ENCODE measurements at places on chromosomes 7 and 10.

- no peak for DNase-seq
Observed at GRCh38 chr10:61153771-61154170, 209.8 kb upstream of the RHOBTB1 start.

DNA sequence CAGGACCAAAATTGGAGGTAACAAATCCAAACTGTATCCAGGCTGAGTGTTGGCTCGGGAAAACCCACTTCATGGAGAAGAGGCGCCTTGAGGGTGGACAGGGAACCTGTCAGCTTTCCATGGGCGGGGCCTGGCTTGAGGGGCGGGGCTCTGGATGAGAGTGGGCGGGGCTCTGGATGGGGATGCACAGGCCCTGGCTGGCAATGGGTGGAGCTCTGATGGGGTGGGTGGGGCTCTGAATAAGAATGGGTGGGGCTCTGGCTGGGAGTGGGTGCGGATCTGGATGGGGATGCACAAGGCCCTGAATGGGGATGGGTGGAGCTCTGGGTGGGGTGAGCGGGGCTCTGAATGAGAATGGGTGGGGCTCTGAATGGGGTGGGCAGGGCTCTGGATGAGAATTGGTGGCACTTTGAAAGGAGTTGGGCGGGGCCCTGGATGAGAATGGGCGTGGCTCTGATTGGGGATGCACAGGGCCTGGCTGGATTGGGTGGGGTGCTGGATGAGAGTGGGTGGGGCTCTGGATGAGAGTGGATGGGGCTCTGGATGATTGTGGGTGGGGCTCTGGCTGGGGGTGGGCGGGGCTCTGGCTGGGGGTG lies 96.6 kb upstream of the NPTX2 start:
- DNase-seq, result no peak

- DNase-seq, result no peak
Observed at GRCh38 chr7:149334219-149334618, 72.2 kb downstream of the ZNF783 start.

DNA sequence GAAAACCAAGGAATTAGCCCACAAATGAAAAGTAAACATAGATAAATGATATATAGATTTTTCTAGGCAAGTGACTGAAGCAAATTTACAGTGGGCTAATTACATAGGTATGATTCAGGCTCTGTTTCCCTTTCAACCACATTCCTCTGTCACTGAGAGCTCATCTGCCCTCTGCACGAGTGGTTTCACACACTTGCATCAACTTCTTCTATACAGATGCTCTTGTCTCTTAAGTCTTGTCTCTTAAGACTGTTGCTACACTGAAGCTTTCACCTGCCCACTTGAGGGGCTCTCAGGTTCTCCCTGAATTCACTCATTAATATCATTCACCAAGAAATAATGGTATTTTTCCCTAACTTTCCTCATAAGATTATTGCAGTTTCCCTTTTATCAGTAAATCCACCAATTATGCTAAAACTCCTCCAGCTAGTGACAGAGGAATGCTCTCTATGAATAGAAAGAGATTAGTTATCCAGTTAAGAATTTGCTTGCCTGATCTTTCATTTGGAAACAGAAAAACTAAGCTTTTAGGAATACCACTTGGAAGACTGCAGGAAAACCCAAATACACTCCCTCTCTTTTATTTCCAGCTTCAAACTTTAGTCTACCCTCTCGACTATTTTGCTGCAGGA lies 95.7 kb downstream of the ELAPOR2 start:
- DNase-seq, result no peak

DNA sequence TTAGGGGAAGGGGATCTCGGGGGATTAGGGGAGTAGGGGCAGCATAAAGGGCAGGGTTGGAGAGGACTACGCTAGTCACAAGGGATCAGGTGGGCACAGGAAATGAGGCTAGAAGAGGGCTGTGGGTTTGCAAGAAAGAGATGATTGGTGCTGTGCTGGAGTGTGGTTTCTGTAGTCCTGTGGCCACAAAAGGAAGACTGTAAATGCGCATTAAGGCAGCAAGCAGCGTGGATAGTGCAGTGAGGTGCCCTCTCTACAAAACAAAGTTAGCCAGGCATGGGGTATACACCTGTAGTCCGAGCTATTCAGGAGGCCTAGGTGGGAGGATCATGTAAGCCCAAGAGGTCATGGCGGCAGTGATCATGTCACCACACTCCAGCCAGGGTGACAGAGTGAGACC lies 212.1 kb downstream of the MLLT10 start:
- no peak for DNase-seq

GRCh38 chr7:107711301-107711700 lies 32.6 kb upstream of the CBLL1 start:
- no peak for DNase-seq

DNA sequence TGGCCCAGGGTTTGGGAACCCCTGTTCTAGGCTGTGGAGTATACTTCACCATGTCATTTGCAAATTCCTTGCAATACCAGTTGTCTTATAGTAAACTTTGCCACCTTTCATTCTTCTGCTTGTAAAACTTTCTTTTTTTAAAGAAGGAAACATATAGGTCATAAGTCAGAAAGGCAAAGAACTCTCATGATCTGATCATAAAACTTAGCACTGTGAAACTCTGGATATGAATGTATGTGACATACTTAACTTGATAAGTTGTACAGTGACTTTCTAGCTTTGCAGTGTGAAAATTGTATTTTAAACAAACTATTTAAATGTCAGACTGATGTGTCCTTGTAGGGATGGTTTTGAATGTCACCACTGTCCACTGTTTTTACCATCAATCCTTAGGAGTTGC lies 31.0 kb upstream of the SAMD9L start:
- no peak for DNase-seq

DNA sequence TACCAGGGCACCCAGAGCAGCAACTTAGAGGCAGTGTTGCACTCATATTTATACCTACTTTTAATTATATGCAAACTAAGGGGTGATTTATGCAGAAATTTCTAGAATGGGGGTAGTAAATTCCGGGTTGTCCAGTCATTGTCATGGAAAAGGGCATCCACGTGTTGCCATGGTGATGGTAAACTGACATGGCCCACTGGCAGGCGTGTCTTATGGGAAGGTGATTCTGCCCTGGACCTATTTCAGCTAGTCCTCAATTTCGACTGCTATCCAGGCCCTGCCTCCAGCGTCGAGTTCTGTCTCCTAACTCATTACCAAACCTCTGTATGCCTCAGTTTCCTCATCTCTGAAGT lies 12.8 kb downstream of the SNX8 start:
- DNase-seq, result no peak

GRCh38 chr10:74542077-74542476 lies 284.3 kb upstream of the KAT6B start:
- no peak for DNase-seq

- no peak for DNase-seq
Observed at GRCh38 chr10:70693619-70694335, 21.5 kb downstream of the ADAMTS14 start.

- DNase-seq, result no peak
Observed at GRCh38 chr7:33841705-33842129, 63.6 kb upstream of the BMPER start.

DNA sequence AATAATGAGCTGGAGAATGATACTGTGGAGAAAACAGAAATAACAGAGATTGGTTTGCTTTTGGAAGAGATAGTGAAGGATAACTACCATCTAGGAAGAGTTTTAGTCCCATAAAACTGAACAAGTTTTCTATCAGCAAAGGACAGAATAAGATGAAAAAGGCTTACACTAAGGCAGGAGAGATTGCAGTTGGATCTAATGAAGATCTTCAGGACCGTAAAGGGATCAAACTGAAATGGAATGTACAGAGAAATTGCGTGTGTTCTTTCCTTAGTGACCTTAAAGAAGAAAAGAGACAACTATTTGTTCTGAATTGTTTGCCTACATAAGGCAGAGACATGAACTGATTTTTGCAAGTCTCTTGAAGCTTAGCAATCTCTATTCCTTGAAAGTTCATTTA lies 191.7 kb upstream of the MTPN start:
- no peak for DNase-seq

DNA sequence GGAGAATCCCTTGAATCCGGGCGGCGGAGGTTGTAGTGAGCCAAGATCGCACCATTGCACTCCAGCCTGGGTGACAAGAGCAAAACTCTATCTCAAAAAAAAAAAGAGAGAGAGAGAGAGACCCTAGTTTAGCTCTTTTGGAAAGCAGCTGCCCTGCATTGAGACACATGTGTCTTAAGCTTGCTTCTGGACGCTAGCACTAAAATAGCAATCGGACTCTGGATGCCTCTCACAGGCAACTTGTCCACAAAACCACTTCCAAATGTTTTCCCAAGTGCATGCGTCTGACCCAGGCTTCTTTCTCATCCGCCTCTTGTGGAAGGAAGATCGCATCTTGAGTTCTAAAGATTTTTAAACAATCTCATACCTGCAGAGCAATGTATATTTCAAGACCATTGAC lies 182.7 kb downstream of the CUX1 start:
- no peak for DNase-seq

GRCh38 chr7:29115753-29116152 lies 30.6 kb downstream of the CPVL start:
- DNase-seq, result no peak

DNA sequence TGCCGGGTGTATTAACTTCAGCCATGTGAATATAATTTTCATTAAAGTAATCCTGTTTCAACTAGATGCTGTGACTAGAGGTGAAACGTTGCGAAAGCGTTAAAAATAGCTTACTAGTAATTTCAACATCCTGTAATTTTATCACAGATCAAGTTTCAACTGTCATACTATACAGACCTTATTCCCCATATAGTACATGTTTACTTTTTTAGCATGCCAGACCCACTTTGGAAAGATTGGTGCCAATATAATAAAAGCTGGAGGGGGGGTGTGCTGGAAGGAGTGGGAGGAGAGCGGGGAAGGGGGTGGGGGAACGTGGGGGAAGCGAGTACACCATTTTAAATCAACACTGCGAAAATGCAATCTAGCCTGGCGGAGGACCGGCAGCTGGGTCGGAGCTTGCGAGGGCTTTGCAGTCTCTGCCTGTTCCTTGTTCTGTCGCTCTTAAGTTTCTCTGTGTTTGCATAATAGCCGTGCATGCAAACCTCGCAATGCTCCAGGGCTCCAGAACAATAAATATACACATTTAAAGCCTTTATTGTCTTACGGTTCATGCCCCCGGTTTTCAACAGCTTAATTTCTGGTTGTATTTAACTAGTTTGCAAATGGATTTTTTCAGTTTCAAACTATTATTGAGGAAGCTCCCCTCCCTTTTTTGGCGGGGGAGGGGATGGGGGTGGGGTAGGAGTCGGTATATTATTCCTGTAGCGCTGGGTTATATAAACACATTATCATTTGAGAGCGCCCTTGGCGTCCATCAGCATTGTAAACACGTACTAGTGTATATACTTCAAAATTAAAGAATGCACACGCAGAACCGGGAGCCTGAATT lies 1.3 kb upstream of the ARID5B start:
- peak; percentile 13 for DNase-seq

- DNase-seq, result no peak
Observed at GRCh38 chr7:137399827-137400823, 56.6 kb upstream of the PTN start.

DNA sequence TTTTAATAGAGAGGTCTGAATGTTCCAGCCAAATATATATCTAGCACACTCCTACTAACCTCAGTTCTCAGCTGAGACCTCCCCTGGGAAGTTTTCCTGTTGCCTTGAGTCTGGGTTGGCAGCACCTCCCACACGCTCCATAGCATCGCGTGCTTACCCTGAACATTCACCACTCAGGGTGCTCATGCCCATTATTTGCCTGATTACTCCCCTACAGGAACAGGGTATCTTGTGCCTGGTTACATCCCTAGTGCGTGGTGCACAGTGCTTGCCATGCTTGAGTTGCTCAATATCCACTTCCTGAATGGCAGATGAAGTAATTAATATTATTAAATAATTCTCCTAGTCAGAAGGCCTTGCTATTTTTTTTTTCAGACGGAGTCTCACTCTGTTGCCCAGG lies 269.9 kb upstream of the IMMP2L start:
- DNase-seq, result no peak

DNA sequence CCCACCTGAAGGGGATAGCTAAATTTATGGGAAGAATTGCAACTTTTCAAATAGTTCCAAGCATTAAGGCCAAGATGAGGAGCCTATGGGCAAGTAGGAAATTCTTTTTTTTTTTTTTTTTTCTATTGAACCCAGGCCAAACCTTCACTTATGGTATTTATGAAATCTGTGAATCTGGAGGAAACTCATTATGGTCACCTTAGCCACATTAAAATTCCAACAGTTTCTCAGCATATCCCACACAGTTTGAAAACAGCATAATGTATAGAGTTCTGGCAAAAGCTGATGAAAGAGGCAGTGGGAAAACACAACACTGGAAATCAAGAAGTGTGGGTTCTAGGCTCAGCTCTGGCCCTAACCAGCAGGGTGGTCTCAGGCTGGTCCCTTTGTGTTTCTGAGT lies 236.9 kb downstream of the PTEN start:
- DNase-seq, result no peak

GRCh38 chr7:5375925-5376324 lies 47.7 kb downstream of the TNRC18 start:
- DNase-seq, result no peak

DNA sequence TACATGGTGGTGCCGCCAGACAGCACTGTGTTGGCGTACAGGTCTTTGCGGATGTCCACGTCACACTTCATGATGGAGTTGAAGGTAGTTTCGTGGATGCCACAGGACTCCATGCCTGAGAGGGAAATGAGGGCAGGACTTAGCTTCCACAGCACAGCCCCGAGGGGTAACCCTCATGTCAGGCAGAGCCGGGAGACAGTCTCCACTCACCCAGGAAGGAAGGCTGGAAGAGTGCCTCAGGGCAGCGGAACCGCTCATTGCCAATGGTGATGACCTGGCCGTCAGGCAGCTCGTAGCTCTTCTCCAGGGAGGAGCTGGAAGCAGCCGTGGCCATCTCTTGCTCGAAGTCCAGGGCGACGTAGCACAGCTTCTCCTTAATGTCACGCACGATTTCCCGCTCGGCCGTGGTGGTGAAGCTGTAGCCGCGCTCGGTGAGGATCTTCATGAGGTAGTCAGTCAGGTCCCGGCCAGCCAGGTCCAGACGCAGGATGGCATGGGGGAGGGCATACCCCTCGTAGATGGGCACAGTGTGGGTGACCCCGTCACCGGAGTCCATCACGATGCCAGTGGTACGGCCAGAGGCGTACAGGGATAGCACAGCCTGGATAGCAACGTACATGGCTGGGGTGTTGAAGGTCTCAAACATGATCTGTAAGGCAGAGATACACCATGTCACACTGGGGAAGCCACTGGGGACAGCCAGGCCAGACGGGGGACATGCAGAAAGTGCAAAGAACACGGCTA lies 104.6 kb upstream of the TNRC18 start:
- DNase-seq, result no peak

Measured in activated naive CD4-positive, alpha-beta T cell (primary cell).